ENCODE measurements at places on chromosomes 1 and 21.

GRCh38 chr1:43009274-43009673 lies 50.6 kb upstream of the SLC2A1 start:
- no peak for DNase-seq

DNA sequence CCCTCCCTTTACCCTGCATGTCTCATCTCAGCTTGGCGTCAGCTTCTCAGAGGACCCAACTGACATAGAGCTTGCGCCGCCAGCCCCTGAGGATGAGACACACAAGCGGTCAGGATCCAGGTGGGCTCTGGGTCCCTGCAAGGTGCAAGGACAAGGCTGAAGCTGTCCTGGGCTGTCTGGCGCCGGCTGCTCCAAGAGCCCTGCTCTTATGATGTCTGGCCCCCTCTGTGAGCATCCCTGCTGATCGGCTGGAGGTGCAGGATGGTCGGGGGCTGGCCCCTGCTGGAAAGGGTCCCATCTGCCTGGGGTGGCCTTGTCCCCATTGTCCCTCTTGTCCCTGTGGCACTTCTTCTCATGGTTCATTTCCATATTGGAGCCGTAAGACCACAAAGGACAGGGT lies 479.0 kb downstream of the NPHP4 start:
- DNase-seq, result no peak

DNA sequence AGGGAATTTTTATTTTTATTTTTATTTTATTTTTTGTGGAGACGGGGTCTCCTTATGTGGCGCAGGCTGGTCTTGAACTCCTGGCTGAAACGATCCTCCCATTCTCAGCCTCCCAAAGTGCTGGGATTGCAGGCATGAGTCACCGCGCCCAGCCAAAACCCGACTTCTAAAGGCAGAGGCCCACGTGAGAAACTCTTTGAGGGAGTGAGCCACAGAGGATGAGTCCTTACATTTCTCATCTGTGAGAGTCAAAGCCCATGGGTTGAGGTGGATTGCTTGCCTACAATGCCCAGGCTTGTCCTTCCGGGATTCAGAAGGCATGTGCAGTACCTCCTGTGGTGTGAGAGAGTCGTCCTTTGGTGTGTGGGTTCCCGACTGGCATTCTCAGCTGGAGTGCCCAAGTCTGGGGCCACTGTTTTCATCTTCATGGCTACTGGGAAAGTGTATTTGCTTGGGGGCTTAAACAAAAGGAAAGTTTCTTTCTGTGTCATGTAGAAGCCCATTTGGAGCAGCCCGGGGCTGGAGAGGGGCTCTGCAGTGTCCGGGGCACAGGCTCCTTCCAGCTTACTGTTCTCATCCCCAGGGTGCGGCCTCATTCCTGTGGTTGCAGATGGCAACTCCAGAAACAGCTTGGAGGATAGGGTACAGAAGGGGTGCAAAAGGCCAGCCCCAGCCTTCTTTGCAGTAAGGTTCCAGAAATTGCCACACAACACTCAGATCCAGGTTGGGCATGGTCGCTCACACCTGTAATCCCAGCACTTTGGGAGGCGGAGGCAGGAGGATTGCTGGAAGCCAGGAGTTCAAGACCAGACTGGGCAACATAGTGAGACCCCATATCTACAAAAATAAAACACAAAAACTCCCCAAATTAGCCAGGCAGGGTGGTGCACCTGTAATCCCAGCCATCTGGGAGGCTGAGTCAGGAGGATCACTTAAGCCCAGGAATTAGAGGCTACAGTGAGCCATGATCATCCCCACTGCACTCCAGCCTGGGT lies 29.4 kb upstream of the CSF3R start:
- no peak for DNase-seq

- DNase-seq, result no peak
Observed at GRCh38 chr1:183886853-183887252, 81.9 kb downstream of the RGL1 start.

DNA sequence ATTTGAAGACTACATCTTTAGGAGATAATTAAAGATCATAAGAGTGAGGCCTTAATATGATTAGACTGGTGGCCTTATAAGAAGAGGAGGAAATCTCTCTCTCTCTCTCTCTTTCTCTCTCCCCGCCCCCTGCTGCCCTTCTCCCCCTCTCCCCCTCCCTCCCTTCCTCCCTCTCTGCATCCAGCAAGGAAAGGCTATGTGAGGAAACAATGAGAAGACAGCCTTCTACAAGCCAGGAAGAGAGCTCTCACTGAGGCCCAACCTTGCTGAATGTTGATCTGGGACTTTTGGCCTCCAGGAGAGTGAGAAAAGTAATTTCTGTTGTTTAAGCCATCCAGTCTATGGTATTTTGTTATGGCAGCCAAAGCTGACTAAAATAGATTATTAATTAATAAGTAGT lies 21.6 kb downstream of the FOXD3 start:
- DNase-seq, result no peak
